ENCODE measurements at places on chromosomes 12 and 14.

DNA sequence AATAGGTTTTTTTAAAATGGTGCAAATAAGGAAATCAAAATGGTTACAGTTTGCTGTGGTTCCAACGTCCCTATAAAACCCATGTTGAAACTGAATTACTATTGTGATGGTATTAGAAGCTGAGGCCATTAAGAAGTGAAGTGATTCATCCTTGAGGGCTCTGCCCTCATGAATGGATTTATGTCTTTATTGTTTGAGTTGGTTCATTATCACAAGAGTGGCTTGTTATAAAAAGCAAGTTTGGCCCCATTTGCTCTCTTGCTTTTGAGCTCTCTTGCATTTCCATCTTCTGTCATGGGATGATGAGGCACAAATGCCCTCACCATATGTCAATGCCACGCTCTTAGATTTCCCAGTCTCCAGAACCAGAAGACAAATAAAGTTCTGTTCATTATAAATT, 62.3 kb downstream of the PRKD1 start:
- DNase-seq: no peak

DNA sequence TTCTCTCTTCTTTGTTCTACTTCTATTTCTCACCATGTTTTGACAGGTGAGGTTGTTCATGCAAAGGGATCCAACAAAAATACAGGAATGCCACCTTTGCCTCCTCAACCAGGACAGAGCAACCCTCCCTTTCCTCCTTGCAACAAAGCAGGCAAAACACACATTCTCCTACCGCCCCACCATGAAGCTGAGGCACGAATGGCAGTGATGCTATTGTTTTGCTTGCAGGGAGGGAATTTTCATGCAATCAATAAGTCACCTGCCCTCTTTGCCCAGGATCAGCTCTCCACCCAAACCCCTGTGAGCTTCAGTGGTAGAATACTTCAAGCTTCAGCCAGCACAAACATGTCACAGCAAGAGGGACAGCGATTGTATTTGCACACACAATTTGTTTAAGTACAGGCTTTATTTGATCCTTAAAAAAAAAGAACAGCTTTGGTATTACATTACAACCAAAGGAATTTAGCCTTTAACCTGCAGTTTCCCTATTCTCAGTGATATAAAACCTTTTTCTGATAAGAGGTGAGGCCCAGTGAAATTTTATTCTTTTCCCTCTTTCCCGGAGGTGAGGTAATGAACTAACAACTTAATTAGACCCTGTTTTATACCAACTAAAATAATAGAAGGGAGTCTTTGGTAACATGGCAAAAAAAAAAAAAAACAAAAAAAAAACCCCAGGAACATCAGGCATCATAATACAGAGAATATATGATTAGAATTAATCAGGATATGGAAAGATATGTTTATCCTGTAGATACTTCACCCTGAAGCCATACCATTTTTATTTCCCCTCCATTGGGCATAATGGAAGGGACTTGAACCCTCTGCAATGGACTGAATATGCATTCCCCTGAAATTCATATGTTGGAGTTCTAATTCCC, 87.0 kb upstream of the EEA1 start:
- no peak for DNase-seq

GRCh38 chr12:27077586-27077985, 4.8 kb downstream of the C12orf71 start:
- DNase-seq: no peak

DNA sequence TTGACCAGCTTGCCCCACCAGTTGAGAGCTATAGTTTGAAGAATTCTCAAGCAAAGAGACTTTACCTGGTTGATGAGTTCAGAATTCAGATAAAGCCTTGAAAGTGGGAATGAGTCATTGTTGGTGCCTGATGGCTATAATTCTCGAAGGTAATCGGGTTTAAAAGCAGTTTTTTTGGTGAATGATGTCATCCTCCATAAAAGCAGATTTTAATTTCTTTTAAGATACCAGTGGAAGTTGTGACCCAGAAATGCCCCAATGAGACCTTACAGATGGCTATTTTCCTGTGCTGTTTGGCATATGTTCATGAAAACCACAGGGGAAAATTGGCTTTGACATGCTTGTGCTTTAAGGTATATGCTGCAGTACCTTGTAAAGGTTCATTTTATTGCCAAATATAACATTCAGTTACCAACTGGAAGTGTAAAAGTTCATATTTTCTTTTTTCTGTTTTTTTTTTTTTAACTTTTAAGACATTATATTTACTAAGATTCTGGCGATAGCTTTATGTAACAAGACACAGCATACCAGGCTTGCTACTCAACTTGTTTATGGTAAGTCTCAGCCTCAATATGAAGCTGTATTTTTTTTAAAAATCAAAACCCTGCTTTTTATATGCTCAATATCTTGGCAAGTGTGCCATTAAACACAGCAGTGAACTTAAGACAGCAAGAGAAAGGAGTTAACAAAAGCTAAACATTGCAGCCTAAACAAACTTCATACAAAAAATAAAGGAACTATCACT, 119.3 kb downstream of the LMNTD1 start:
- DNase-seq: no peak

DNA sequence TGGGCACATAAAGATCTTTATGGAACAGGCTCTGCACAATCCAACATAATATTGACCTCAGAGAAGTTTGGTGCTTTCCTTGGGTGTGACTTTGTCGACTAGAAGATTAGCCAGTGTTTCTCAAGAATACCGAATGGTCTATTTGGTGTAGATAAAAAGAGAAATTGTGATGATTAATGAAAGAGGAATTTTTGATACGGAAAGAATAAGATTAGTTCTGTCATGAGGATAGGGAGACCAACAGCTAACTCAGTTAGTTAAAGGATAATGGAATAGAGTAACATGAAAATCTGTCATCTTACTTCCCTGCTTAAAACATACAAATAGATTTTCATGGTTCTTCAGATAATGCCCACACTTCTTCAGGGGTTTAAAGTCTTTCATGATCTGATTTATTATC, 24.2 kb downstream of the PTPRO start:
- DNase-seq: no peak

DNA sequence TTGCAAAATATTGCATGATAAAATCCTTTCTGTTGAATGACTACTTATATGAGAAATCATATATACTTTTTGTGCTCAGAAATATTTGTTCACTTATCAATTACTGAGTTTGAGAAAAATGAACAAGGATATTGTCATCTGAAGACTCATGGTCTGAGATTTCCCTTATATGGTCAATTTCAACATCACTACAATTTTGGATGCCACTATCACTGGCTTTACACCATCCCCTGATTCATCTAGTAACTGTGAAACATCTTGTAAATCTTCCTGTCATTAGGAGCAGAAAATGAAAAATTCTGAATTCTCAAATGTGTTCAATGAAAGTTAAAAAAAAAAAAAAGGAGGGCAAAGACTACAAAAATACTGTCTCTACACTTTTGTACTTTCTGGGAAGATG, 21.8 kb upstream of the GXYLT1 start:
- no peak for DNase-seq

GRCh38 chr14:48373981-48374380, 698.6 kb upstream of the MDGA2 start:
- no peak for DNase-seq

- DNase-seq: no peak
These were observed 78.4 kb downstream of the SSPN start for GRCh38 chr12:26273811-26274210.

DNA sequence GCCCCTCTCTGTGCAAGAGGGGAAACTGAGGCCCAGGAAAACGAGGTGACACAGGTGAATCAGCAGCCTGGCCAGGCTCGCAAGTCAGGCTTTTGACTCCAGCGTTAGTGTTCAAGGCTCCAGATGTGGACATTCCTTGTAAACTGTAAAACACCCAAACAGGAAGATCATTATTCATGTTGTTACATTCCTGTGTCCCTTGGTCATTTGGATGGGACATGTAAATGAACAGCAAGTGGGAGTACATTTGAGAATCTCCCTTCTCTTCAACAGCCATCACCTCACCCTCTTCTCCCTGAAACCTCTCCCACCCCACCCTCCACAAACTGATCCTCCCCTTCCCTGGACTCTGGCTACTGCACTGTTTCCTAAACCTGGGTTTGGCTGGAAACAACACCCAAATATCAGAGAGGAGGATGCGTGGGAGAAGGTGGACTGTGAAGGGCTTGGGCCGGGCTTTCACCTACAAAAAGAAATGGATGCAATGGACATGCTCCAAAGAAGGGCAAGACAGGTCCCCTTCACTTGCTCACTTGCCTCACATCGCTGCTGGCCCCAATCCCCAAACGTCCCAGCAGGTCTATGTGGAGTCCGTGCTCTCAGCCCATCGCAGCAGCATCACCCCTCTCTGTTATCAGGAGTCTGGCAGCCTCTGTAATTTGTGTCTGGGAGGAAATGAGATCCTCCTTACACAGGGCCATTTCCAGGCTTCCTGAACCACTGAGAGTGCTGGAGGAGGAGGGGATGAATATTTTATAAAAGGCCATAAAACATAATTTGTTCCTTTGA, 76.7 kb downstream of the GALNT8 start:
- no peak for DNase-seq

DNA sequence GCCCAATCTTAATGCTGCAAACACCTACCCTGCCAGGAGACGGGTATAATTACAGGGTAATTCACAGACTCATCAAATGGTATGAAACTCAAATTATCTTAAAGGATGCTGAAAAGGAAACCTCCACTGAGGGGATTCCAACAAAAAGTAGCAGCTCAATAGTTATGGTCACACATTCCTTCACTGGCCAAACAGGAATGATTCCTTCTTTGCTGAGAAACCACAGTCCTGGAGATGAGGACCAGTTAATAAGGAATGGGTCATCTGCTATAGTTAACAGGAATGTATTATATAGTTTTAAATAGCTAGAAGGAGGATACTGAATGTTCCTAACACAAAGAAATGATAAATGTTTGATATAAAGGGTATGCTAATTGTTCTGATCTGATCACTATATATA, 136.9 kb downstream of the STXBP6 start:
- DNase-seq: no peak

- DNase-seq: no peak
These were observed 23.6 kb downstream of the MED6 start for GRCh38 chr14:70576891-70577290.

- DNase-seq: no peak
These were observed 242.2 kb downstream of the SOX5 start for GRCh38 chr12:23707270-23707669.

DNA sequence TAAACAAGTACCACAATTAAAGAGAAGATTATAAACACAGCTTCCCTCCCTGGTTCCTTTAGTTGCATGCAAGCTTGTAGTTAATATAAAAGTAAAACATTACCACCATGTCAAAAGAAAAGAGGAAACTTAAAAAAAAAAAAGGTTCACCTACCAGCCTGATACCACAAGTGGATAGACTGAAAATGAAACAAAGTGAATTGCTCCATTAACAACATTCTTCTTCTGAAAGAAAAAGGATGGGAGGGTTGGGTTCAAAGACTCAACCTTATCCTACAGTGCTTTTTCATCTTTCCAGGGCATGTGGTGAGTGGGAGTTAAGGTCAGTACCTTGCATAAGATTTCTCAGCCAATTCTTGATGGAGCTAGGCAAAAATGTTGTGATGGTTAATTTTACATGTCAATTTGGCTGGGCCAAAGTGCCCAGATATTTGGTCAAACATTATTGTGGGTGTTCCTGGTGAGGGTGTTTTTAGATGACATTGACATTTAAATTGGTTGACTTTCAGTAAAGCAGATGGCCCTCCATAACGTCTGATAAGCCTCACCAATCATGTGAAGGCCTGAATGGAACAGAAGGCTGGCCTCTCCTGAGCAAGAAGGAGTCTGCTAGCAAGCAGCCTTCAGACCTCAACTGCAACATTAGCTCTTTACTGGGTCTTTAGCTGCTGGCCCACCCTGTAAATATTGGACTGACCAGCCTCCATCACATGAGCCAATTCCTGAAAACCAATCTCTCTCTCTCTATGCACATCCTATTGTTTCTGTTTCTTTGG, 28.8 kb downstream of the VCPKMT start:
- DNase-seq: no peak

GRCh38 chr12:108570743-108571608, 8.6 kb downstream of the ISCU start:
- no peak for DNase-seq

DNA sequence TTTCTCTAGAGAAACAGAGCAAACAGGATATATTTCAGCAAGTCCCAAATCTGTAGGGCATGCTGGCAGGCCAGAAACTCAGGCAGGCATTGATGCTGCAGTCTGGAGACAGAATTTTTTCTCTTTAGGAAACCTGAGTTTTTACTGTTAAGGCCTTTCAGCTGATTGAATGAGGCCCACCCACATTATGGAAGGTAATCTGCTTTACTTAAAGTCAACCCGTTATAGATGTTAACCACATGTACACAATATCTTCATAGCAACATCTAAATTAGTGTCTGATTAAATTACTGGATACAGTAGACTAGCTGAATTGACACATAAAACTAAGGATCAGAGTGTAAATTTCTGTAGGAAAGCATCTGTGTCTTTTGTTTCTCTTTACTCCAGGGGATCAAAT, 65.2 kb downstream of the SRGAP1 start:
- DNase-seq: no peak

DNA sequence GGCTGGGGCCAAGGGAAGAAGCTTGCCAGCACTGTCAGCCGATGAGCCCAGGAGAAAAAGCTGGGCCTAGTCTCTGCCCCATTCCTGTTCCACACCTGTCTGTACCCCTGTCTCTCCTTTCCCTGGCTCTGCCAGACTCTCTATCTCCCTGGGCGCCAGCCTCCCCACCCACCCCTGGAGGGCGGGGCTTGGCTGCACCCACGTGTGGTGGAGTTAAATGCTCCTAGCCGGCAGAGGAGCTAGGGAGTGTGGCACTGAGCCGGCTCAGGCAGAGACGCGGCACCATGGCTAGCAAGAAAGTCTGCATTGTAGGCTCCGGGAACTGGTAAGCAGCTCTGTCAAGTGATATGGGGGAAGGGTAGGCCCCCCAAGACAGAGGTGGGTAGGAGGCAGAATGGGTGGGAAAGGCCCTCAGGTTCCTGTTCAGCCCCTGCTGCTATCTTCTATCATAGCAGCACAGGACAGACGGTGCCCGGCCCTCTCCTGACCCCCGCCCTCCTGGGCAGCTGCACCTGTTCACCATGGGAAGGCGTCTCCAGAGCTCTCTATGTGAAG, at the start of gene GPD1:
GPD1 (plus strand) TSS at position 242 of the 555 bp plus-strand sequence; CDS start at position 285, 43 bp downstream.
- DNase-seq: peak; percentile 67

DNA sequence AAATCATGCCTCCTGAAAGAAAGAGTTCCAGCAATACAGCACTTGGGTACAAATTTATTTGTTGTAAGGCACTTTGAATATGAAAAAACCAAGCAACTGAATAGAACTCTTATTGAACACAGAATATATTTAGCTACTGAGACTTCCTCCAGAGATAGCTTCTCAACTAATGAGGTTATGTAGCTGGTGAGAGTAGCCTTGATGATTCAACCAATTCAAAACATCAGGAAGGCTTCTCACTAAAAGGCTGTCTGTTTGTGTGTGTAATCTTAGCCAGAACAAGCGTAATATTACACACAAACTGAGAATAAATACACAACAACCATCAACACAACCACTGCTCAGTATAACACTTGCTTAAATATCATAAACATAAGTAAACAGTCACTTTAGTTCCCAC, 20.4 kb downstream of the EIF2B2 start:
- DNase-seq: no peak
